ENCODE measurements at places on chromosomes 3 and 15. TPM values are rescaled to one million over a fixed set of nuclear protein-coding genes. Genes with fewer than 3 reads are reported as not detected.

SQOR gene
- 403 TPM for total RNA-seq

RSL24D1 gene
- 40.5 TPM for total RNA-seq

ANXA2 gene
- 757 TPM for total RNA-seq

GOLGA6A gene
- not detected for total RNA-seq

- DNase-seq: no peak
Observed at GRCh38 chr3:78186404-78186803, 1146.5 kb downstream of the ROBO2 start.

DNA sequence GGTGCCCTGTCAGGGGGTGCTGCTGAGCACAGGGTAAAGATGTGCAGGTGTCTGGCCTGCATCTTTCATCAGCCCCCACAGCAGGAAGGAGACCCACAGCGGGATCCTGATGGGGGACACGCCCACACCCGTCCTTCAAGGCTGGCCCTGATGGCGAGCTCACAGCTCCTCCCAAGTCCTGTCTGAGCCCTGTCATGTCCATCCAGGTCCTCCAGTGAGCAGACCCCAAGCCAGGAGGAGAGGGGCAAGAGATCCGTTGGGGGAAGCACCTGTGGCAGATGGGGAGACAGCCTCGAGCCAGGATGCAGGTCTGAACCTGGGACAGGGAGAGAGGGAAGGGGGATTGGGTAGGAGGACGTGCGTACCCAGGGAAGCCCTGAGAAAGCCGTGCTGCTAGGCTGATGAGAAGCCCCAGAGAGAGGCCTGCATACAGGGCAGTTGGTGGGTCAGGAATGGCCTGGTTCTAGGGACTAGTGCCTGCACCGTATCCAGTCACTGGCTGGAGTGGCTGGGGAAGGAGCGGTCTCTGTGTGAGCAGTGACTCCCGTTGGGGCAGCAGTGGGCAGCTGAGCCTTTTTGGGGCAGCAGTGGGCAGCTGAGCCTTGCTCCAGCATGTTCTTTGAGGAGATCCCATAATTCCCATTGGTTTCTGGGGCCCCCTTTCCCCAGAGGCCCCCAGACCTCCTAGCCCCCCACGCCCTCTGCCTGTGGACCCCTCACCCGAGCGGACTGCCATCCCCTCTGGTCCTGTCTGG is 133.3 kb upstream of the MEF2A start:
- no peak for DNase-seq

- DNase-seq: no peak
Observed at GRCh38 chr15:59137566-59137965, 32.6 kb downstream of the CCNB2 start.

DNA sequence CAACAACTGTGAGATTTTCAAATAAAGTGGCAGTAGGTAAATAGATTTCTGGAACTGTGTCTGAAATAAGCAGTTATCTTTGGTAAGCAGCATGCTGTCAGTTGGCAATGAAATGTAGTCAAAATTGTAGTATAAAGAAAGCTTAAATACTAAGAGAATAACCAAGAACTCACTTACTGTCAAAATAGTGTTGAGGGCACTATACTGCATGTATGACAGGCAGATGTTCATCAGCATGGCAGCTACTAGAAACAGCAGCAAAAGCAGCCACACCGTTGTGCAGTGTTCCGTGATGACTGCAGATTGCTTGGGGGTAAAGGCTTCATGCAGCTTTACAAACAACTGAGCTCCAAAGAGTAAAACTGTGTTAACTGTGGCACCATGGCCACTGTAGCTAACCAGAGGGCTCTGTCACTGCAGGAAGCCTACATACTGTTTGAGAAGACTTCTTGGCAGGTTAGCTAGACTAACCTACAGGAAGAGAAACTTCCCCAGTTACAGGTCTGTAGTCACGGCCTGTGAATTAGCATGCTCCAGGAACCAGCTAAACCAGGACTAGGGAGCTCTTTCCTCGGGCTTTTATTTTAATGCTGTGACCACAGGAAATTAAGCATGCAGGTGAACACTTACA is 459.7 kb downstream of the TBL1XR1 start:
- no peak for DNase-seq

DNA sequence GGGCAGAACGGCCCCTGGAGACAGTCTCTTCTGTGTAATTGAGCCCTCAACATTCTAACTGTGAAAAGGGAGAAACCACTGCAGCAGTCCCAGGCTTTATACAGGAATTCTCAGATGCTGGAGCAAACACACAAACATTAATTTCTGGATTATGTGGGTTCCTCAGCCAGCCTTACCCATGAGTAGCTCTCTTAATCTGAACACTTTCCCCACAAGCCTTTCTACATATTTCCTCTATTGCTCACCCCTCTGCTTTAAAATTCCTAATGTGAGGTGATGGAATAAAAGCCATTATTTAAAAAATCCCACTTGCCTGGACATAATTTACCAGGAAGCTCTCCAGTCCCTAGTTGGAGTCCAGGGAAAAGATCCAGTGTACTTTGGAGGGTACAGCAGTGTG is 139.0 kb downstream of the CTNNB1 start:
- no peak for DNase-seq

DNA sequence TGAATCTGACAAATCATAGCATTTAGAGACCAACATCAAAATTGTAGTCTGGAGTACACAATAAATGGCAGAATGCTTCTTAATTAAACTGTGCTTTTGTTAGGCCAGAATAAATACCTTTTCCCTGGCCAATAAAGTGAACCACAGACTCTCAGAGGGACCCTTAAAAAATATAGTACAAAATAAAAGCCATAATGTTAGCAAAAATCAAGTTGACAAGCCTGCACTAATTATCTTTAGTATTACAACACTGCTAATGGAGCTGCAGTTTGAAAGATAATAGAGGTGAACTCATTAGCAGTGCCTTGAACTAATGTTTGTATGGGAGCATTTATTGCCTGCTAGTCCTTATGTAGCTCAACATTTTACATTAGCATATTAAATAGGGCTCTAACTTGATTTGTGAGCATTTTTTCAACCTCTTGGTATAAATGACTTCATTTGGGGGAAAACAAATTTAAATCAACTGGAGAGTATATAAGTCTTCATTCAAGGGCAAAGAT is 801.3 kb downstream of the EPHA3 start:
- DNase-seq: no peak

- no peak for DNase-seq
Observed at GRCh38 chr3:188358787-188359493, 205.0 kb downstream of the LPP start.

- peak; percentile 83 for DNase-seq
Observed at GRCh38 chr3:14439501-14440167, 37.2 kb downstream of the SLC6A6 start.

DNA sequence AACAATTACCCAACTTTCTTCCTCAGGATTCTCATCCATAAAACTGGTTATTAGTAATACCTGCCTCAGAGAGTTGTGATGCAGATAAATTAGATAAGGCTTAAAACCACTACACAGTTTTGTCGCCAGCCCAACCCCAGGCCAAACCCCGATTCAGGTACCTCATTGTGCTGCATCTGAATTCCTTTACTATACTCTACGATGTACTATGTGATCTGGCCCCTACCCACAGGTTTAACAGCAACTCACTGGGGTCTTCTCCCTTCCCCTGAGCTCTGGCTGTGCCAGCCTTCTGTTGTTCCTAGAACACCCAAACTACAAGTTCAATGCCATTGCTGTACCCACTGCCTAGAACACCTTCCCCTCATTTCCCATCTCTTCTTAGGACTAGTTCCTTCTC is 64.6 kb downstream of the MYO5A start:
- DNase-seq: no peak

- DNase-seq: peak; percentile 63
Observed at GRCh38 chr15:24269166-24269571, 406.4 kb upstream of the NPAP1 start.

- peak; percentile 50 for DNase-seq
Observed at GRCh38 chr3:127746400-127747057, 73.8 kb downstream of the ABTB1 start.

GRCh38 chr3:104947943-104948342 is 418.8 kb upstream of the ALCAM start:
- DNase-seq: no peak

GRCh38 chr3:173548261-173548660 is 150.7 kb downstream of the NLGN1 start:
- DNase-seq: no peak

- no peak for DNase-seq
Observed at GRCh38 chr3:150555859-150556436, 9.4 kb downstream of the EIF2A start.

DNA sequence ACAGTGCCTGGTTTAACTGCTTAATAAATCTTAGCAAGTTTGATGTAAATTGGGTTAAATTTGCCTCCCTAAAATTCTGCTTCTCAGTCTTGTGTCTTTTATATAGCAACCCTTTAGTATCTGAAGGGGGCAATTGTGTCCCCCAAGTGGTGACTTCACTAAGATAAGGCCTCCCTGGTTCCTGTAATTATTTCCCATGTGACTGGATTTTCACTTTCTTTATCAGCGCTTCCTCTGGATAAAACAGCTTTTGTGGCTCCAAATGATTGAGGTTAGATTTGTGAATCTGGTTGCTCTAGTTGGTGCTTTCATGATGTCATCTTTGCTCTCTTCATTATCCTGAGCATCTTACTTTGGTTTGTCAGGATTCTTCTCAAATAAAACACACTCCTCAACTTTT is 334.3 kb upstream of the CTDSPL start:
- no peak for DNase-seq
